ENCODE measurements at places on chromosomes 4 and X.

DNA sequence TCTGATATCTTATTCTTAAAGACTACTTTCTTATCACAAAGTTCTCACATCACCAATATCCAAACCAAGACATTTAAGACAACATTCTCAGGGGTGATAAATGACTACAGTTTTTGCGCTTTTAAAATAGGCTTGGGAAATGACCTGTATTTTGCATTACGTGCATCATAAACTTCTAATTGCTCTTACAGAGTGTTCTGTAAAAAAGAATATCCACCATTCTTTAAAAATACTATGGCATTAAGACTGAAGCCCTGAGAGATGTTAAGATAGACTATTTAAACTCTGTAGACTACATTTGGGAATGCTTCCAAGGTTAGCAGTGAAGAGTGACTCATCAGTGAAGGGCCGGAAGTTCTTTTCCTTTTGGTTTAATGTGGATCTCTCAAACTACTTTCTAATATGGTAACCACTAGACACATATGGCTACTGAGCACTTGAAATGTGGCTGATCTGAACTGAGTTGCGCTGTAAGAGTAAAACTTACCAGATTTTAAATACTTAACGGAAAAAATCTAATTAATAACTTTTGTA lies 518.8 kb upstream of the FTHL17 start:
- no peak for DNase-seq

DNA sequence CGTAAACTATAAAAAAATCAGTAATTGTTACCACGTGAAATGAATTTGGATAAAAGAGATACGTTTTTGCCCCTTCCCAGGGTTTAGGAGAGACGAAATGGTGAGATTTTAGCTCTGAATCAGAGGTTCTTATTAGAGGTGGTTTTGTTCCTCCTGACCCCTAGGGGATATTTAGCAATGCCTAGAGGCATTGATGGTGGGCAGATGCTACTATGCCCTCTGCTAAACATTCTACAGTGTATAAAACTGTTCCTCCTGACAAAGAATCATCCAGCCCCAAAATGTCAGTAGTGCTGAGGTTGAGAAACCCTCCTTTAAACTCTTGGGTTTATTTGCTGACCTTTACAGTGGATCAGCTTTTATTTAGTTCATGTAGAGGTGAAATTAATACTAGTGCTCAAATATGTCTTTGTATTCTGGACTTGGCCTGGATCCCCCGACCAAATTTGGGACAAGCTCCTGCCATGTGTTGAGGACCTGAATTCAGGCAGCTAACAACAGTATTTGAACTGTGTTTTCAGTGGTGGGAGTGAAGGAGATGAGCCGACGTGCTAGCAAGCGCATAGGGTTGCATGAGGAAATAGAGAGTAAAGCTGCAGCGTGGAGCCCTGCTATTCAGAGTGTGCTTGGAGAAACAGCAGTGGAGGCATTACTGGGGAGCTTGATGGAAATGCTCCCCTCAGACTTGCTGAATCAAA lies 126.1 kb downstream of the PTTG2 start:
- DNase-seq: no peak

DNA sequence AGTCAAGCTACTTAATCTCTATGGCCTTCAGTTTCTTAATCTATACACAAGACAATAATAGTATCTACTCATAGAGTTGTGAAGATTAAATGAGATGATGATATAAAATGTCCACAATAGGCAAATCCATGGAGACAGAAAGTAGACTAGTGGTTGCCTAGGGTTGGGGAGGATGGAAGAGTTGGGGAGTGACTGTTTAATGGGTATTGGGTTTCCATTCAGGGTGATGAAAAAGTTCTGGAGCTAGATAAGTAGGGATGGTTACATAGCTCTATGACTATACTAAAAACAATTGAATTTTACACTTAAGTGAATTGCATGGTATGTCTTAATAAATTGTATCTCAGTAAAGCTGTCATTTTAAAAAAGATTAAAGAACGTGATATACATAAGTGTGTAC lies 35.7 kb downstream of the BCORL1 start:
- DNase-seq: no peak

- DNase-seq: no peak
These were observed 23.9 kb downstream of the MOB1B start for GRCh38 chr4:70925899-70926635.
